Fibroblast of skin of right quadriceps (primary cell): ENCODE measurements at places on chromosomes 6 and 20.

GRCh38 chr6:105587349-105588122, 184.7 kb upstream of the PREP start:
- DNase-seq = peak; percentile 90

DNA sequence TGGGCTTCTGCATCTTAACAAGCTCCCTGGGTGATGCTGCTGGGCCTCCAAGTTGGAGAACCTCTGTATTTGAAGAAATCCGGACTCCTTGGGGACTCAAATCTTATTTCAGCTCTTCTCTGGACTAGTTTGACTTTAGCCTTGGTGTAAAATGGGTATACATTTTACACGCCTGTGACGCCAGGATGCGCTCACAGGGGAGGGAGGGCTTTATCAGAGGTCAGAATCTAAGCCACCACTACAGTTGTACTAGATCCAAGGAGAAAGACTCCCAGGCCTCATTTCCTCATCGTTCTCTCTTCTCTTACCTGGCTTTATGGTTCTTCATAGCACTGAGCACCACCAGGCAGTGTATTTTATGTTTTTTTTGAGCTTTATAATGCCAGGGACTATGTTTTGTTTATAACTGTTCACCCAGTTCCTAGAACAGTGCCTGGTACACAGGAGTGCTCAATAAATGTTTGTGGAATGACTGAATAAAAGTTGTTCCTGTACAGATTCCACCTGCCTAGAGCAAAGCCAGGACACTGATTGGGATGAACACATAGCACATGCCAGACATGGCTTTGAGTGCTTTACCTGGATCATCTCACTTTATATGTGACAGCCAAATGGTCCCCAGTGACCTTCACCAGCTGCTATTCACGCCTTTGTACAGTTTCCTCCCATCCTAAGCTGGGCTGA, 5.1 kb upstream of the RBCK1 start:
- DNase-seq = no peak

DNA sequence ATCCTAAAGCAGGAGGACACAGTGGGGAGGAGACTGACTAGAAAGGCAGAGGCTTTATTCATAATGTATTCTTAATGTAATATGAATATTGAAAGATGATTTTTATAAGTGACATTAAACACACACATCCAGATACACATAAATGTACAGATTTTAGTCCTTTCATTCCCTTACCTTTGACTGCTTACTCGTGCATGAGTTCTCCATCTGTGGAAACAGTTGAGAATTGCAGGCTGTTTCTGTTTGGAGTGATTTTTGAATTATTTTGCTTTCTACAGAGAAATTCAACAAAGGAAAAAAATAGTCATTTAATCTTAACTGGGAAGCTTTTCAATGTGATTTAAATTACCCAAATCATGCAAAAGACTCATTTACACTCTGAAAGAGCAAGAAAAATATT, 136.5 kb downstream of the RIMS1 start:
- DNase-seq = no peak

- no peak for DNase-seq
These were observed 141.0 kb downstream of the BCAS1 start for GRCh38 chr20:53929399-53929798.

- DNase-seq = peak; percentile 36
These were observed 26.1 kb upstream of the SH3BGRL2 start for GRCh38 chr6:79605061-79605460.
